ENCODE measurements at places on chromosomes 7 and 10.

- DNase-seq = no peak
Observed at GRCh38 chr10:65798133-65798532, 1127.7 kb upstream of the LRRTM3 start.

GRCh38 chr10:117140525-117140902 lies 2.4 kb upstream of the VAX1 start:
- no peak for DNase-seq

- DNase-seq = no peak
Observed at GRCh38 chr7:27608776-27609495, 53.7 kb downstream of the HIBADH start.

DNA sequence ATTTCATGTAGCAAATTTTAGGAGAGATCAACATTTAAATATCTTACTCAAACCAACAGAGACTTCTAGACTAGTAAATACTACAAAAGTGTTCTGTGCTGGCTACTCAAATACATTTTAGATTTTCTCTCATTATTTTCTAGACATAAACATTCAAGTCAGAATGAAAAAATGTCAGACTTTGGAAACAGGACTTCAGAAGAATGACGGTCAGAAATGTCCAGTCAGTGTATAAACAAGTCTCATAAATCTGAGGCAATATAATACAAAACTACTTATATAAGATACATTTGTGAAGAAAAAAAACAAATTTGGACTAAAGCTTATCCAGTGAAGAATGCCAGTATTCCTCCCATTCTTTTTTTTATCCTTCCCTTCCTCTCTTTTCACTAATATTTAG lies 25.9 kb downstream of the RNLS start:
- no peak for DNase-seq

DNA sequence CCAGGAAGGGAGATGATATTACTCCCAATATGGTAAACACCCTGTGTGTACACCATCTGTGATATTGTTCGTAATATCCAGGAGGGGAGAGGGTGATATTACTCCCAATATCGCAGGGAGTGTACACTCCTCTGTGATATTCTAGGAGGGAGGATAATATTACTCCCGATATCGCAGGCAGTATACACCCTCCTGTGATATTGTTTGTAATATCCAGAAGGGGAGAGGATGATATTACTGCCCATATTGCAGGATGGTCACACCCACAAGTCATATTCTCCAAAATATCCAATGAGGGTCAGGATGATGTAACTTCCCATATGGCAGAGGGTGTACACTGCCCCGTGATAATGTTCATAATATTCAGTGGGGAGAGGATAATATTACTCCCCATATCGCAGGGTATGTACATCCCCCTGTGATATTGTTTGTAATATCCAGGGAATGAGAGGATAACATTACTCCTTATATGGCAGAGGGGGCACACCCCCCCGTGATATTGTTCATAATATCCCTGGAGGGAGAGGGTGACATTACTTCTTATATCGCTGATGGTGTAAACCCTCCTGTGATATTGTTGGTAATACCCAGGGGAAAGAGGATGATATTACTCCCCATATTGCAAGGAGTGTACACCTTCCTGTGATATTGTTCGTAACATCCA lies 17.1 kb downstream of the AZGP1 start:
- no peak for DNase-seq

- DNase-seq = no peak
Observed at GRCh38 chr10:28054228-28054860, 55.5 kb upstream of the ODAD2 start.

- no peak for DNase-seq
Observed at GRCh38 chr10:93099670-93100069, 26.0 kb downstream of the CYP26A1 start.

DNA sequence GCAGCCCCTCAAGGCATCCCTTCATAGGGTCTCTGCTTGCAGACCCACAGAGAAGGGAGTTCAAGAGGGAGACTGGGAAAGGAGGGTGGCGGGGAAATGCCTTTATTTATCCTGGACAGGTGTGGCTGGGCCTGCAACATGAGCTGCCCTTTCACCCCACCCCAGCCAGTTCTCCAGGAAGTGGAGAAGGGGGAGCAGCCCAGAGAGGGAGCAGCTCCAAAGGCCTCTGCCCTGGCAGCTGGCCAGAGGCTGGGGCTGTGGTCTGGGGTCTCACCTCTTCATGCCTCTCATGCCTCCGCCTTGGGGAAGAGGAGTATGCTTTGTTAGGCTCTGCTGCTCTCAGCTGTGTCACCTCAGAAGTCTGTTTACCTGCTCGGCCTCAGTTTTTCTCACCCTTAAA lies 3.1 kb downstream of the LDB3 start:
- DNase-seq = no peak

GRCh38 chr10:30365278-30365677 lies 16.2 kb upstream of the MTPAP start:
- DNase-seq = no peak

GRCh38 chr7:96167424-96167823 lies 154.5 kb downstream of the SLC25A13 start:
- no peak for DNase-seq

GRCh38 chr7:80660939-80661338 lies 22.5 kb downstream of the CD36 start:
- DNase-seq = no peak

DNA sequence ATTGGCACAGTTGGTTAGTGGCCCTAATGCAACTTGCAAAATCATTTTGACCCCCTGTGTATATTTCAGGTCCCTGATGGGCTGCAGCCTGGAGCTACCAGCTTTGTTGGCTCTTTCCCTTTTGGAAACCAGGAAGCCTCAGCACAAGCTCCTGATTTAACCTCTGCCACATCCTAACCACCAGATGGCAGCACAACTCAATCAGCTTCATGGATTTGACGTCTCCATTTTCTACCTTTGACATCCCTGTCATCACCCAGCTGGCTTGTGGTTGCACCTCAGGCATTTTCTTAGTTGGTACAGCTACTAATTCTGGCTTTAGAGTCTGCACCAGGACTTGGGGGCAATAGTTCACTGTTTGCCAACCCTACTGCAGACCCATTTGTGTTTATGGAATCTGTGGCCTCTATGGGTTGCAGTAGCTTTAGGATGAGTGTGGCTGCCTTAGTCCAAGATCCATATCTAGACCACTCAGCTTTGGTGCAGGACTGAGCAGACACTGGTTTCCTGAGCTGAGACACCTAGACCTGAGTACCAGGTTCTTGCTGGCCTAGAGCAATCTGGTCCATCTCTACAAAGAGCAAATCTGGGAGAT lies 456.2 kb downstream of the REEP3 start:
- DNase-seq = peak; percentile 33

- DNase-seq = no peak
Observed at GRCh38 chr7:42471573-42472174, 234.7 kb upstream of the GLI3 start.

DNA sequence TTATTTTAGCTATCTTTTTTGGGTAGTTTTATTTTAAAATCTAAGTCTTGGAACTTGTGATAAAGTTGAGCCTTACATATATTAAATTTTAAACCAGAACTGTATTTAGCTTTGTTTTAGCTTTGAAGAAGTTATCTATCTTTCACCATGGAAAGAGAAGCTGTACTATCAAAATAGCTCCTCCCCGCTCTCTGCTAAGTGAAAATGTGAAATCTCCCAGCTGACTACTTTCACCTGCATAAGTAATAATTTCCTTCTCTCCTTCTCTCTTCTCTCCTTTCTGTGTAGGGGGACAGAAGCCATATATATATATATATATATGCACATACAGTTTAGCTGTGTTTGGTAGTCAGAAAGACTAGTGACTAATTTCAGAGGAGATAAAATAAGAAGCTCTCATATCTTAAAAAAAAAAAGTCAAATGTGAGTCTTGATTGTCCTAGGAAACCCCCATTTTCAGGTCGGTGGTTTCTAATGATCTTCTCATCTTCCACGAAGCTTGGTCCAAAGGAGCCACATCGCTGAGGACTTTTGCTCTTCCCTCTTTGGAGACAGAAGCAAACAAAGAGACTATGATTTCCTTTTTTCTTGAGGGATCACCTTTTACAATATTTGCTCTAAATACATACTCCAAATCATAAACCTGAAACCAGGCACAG lies 30.6 kb upstream of the GDI2 start:
- no peak for DNase-seq

GRCh38 chr7:2639695-2640481 lies 8.1 kb downstream of the TTYH3 start:
- DNase-seq = no peak

GRCh38 chr10:71448146-71448545 lies 51.4 kb downstream of the CDH23 start:
- DNase-seq = no peak

- peak; percentile 28 for DNase-seq
Observed at GRCh38 chr10:84267503-84268126, 22.8 kb downstream of the RGR start.

Measured in iPS DF 19.7 (cell line).